ENCODE measurements at places on chromosomes 2 and 18. TPM values are rescaled to one million over a fixed set of nuclear protein-coding genes. Genes with fewer than 3 reads are reported as not detected.

DNA sequence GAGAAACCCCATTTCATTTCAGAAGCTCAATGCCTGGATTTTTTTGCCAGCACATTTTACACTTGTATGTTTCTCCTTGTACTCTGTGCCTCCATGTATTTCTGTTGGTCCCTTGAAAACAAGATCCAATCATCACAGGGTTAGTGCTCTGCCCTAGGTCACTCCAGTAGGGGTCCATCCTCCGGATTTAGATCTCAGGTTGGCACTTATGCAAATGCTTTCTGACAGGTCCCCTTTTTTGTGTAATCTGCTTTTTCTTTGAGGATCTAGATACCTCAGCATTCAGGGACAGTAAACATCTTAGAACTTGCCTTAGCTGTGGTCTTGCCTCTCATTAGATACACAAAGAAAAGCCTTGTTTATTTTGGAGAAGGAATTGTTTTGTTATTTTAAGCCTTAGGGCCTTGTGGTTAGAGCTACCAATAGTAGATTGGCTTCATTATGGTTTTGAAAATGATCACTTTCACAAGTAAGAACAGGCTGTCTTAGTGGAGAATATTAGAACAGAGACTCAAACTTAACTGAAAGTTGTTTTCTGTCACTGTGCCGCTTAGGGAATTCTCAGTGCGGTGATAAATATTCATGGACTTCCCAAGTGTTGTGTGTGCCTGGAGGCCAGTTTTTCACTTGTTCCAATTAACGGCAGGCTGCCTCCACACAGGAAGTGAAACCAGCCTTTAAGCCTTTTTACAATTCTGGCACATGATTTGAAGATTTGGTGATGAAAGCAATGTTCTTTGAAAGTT lies 7.8 kb downstream of the MERTK start:
- H3K4me3 ChIP-seq, result no peak overlapping the region
- peaks cover 15% of the 10 kb centered on the region for H3K4me1 ChIP-seq
- no peak for DNase-seq
- no peaks in the 10 kb centered on the region for H3K36me3 ChIP-seq

DNA sequence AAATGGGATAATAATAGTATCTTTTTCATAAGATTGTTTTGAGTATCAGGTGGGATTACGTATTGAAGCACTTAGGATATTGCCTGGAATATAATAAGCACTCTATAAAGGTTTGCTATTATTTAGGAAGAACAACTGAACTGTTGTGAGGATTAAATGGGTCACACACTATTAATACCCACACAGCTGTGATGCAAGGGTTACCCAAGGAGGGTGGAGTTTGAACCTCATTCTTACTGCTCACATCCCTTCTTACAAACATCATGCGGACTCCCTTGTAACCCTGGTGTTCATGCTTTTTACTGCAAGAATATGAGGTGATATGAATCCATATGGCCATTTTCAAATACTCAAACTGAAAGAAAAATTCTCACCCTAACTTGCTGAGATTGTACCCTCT lies 113.5 kb downstream of the KCTD1 start:
- no peak overlapping the region for H3K27ac ChIP-seq
- H3K27me3 ChIP-seq, result peaks cover 2% of the 10 kb centered on the region
- DNase-seq, result no peak
- H3K4me1 ChIP-seq, result no peaks in the 10 kb centered on the region

DNA sequence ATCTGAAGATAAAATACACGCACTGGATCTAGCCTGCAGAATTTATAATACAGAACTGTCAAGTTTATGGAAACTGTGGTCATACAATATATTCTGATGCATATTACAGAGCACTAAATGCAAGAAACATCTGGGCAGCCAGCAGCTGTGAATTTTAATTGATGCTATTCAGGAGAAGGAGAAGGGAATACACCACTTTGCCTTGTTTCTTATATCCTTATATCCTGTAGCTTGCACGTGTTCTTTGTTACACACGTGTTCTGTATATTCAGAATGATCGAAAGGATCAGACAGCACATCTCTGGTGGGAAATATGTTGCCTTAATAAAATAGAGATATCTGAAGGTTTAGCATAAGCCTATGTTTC lies 335.8 kb downstream of the AGPS start:
- DNase-seq, result no peak
- H3K4me1 ChIP-seq, result peaks cover 2% of the 10 kb centered on the region
- peaks cover 49% of the 10 kb centered on the region for H3K27me3 ChIP-seq
- H3K4me3 ChIP-seq, result no peak overlapping the region
- no peak overlapping the region for H3K27ac ChIP-seq
- H3K36me3 ChIP-seq, result no peaks in the 10 kb centered on the region

The BBS5 gene
- 1.3 TPM for total RNA-seq

GRCh38 chr2:100781523-100782379 lies 38.2 kb upstream of the NPAS2 start:
- H3K4me1 ChIP-seq, result no peaks in the 10 kb centered on the region
- H3K4me3 ChIP-seq, result no peak overlapping the region
- no peak for DNase-seq
- no peaks in the 10 kb centered on the region for H3K36me3 ChIP-seq

The TDRD15 gene
- total RNA-seq, result not detected

Measured in activated CD4-positive, alpha-beta T cell treated with anti-CD3 and anti-CD28 coated beads, Interleukin-2, amount 10 ng/mL, durations not matched to agents 7 days and 5 days (primary cell).